Stimulated activated CD4-positive, alpha-beta T cell treated with anti-CD3 and anti-CD28 coated beads, Interleukin-1b, Interleukin-23, amount 100 ng/mL, for 1 hour (primary cell): ENCODE measurements at places on chromosomes 6 and 20.

- no peak for DNase-seq
Observed at GRCh38 chr6:22432060-22432459, 135.2 kb upstream of the PRL start.

DNA sequence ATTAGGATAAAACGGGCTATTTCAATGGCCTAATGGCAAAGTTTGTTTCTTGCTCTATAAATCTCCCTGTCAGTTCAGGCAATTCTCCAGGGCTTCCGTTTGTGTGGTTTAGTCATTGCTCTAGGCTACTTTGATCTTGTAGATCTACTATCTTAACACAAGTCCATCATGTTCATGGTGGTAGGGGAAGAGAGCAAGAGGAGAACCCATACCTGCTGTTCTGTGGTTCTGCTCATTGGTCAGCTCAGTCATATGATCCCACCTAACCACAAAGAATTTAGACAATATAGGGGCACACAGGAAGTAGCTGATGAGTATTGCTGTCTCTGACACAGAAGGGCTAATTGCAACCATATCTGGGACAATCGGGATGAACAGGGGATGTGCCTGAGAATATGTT lies 4.9 kb upstream of the DEK start:
- DNase-seq = no peak

- no peak for DNase-seq
Observed at GRCh38 chr6:352896-353470, 38.6 kb upstream of the IRF4 start.

- DNase-seq = no peak
Observed at GRCh38 chr20:46557231-46557956, 6.9 kb upstream of the OCSTAMP start.

GRCh38 chr6:101263596-101263995 lies 129.9 kb upstream of the GRIK2 start:
- DNase-seq = no peak

GRCh38 chr6:18154507-18155149 lies at the start of gene TPMT:
TPMT (minus strand) TSS chr6:18155077; CDS start chr6:18149127, 5,950 bp downstream.
- DNase-seq = no peak

GRCh38 chr6:124963831-124964763 lies 1.9 kb downstream of the RNF217 start:
- no peak for DNase-seq

- no peak for DNase-seq
Observed at GRCh38 chr6:25192590-25193459, 86.3 kb upstream of the CARMIL1 start.

- no peak for DNase-seq
Observed at GRCh38 chr20:46550461-46550860, at the start of gene OCSTAMP. OCSTAMP (minus strand) TSS chr20:46550654; CDS start chr20:46550560, 94 bp downstream.

DNA sequence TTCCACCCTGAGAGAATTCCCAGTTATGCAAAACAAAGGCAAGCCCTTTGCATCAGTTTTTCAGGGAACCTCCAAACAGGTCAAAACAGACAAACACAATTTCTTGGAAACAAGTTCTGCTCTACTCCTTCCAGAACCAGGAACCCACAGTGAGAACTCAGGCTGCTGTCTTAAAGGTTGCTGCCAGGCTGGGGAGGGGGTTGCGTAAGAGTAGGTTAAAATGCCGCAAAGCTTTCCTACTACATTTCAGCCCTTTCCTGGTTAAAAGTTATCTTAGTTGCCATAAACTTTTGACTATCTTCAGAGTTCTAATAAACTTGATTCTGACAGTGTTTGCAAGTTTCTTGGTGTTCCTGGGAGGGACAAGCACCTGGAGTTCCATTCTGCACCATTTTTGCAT lies 33.8 kb downstream of the KPNA5 start:
- no peak for DNase-seq

- no peak for DNase-seq
Observed at GRCh38 chr20:9660236-9660868, 146.0 kb downstream of the LAMP5 start.

DNA sequence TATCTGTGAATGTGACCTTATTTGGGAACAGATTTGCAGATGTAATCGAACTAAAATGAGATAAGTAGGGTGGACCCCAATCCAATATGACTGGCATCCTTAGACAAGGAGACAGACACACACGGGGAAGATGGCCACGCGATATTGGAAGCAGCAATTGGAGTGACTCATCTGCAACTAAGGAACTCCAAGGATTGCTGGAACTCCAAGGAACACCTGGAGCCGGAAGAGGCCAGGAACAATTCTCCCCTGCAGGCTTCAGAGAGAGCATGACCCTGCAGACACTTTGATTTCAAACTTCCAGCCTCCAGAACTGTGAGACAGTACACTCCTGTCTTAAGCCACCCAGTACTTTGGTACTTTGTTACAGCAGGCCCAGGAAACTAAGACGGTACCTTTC lies 19.5 kb upstream of the CNKSR3 start:
- no peak for DNase-seq

DNA sequence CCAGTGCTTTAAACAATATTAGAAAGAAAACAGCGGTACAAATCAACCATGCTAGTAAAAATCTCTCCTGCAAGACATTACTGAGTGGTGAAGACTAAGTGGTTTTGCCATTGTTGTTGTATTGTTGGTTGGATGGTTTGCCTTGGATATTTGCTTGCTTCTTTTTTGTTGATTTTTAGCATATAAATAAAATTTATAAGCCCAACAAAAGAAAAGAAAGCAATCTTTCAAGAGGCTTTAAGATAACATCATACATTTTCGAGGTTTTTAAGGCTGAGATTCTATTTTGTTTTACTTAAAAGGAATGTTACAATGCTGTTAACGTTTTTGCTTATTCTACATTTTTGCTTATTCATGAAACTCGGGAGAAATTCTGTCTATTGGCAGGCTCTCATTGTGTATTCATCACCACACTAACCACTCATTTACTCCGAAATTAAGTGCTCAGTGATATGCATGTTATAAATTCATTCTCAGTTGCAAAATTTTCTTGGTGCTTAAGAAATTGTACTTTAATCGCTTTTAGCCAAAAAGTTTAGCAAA lies 139.1 kb downstream of the LAMA2 start:
- no peak for DNase-seq

- no peak for DNase-seq
Observed at GRCh38 chr20:10404959-10405530, 29.0 kb downstream of the MKKS start.

- DNase-seq = no peak
Observed at GRCh38 chr6:92259171-92259570, 1160.2 kb downstream of the EPHA7 start.

DNA sequence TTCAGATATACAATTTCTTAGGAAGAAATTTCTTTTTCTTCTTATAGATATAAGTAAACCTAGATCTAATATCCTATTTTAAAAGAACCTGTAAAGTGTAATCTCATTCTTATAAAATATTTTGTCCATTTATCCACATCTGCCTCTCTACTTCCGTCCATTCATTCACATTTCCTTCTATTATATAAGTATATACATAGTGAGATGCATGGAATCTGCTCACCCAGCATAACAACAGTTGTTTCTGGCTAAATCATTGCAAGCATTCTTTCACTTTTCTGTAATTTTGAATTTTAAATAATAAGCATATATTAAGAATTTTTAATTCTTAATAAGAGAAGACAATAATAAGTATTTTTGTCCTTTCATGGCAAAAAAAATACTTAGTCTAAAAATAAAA lies 45.4 kb downstream of the CEP162 start:
- no peak for DNase-seq

DNA sequence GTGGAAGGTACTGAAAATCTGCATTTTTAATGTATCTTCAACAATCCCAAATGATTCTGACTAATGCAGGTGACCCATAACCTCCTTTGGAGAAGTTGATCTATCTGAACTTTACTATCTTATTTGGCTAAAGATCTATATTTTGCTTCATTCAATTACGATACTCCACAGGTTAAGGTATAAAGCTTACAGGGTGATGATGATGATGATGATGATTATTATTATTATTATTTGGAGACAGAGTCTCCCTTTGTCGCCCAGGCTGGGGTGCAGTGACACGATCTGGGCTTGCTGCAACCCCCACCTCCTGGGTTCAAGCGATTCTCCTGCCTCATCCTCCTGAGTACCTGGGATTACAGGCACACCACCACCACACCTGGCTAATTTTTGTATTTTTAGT lies 13.1 kb downstream of the TOP1 start:
- DNase-seq = no peak

DNA sequence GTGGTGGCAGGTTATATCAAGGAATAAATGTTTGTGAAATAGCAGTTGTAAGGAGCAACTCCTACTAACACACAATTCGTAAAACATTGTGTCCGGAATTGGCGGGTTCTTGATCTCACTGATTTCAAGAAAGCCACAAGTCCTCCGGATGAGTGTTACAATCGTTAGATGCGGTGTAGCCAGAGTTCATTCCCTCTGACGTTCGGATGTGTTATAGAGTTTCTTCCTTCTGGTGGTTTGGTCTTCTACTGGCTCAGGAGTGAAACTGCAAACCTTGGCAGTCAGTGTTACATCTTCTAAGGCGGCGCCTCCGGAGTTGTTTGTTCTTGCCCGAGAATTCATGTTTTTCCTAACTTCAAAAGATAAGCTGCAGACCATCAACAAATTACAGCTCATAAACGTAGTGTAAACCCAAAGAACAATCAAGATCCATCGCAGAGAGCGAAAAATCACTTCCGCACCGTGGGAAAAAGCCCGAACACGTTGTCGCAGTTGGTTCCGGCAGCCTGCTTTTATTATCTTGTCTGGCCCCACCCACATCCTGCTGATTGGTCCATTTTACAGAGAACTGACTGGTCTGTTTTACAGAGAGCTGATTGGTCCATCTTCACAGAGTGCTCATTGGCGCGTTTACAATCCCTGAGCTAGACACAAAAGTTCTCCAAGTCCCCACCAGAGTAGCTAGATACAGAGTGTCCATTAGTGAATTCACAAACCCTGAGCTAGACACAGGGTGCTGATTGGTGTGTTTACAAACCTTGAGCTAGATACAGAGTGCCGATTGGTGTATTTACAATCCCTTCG lies 58.2 kb downstream of the TRIM27 start:
- no peak for DNase-seq
